ENCODE measurements at places on chromosomes 3 and 15. TPM values are rescaled to one million over a fixed set of nuclear protein-coding genes. Genes with fewer than 3 reads are reported as not detected.

DNA sequence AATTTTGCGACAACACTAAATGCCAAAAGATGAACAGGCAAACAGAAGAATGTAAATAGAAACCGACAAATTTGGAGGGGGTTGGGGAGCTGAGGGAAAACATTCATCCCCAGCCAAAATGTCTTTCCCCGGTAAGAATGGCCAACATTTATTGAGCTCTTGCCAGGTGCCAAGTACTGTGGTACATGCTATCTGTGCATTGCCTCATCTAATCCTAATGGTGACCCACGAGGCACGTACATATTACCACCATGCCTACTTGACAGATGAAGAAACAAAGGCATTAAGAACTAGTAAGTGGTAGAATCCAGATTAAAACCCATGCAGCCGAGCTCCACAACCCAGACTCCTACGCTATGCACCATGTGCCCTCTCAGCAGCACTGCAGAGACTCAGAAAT lies 205.7 kb downstream of the STT3B start:
- DNase-seq, result no peak

The KCNMB2 gene
- total RNA-seq, result 3.6 TPM

- no peak for DNase-seq
These were observed 74.8 kb upstream of the GATA2 start for GRCh38 chr3:128567705-128568356.

DNA sequence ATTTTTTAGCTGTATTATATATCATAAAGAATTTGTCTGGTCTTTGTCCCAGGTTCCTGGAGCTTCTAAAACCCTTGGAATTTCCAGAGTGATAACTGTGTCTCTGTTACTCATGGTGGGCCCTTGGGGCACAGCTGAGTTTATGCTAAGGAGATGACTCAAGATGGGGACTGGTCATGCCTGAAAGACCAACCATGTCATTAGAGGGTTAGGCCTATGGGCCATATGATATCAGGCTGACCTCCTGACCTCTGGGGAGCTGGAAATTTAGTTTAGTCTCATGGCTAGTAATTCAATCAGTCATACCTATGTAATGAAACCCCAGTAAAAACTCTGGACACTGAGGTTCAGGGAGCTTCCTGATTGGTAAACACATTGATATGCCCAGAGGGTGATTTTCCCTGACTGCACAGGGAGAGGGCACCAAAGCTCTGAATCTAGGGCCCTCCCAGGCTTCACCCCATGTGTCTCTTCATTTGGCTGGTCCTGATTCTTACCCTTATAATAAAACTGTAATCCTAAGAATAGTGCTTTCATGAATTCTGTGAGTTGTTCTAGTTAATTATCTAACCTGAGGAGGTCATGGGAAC lies 69.6 kb downstream of the EEFSEC start:
- DNase-seq, result no peak

DNA sequence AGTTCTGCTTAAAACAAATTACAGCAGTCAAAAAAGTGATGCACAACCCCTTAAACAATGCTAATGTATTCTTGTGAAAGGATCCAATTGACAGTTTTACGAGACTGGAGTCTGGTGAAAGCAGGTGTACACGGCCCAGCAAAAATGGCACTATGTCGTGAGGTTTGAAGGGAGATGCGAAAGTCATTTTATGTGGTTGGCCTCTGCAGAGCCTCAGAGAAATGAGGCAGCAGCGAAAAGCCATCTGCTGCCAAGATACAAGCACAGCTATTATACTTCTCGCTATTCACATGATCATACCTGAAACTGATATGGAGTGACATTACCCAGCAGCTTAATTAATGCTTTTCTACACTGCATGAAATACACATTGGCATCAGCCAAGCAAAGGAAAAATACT lies 36.4 kb downstream of the MECOM start:
- DNase-seq, result no peak

DNA sequence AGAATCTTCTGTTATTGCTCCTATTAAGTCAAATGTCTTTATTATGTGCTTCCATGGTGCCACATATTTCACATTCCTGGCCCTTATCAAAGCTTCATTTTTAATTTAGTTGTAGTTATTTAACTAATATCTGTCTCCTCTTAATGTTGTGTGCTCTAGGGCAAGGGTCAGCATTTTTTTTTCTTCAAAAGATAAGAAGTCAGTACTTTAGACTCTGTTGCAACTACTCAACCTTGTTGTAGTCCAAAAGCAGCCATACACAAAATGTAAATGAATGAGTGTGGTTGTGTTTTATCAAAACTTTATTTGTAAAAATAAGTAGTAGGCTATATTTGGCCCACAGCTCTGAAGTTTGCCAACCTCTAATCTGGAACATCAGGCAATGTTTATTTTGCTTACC lies 394.7 kb upstream of the CBLB start:
- no peak for DNase-seq

DNA sequence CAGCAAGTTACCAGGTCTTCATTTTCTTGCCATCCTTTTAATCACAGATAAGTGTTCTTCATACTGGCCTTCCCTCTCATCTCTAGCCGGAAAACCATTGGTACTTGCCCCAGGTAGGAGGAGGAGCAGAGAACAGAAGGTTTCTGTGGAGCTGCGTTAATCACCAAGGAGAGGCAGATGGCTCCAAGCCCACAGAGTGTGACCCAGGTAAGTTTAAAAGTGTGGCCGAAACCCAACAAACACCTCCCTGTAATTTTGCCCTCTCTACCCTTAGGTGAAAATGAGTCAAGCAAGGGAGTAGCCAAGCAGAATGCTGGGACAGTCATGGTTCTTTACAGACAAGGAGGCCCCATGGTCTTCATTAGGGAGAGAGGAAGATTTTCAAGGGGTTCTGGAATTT lies 37.3 kb downstream of the NFKBIZ start:
- DNase-seq, result no peak

The TRPC1 gene
- 5.6 TPM for total RNA-seq

DNA sequence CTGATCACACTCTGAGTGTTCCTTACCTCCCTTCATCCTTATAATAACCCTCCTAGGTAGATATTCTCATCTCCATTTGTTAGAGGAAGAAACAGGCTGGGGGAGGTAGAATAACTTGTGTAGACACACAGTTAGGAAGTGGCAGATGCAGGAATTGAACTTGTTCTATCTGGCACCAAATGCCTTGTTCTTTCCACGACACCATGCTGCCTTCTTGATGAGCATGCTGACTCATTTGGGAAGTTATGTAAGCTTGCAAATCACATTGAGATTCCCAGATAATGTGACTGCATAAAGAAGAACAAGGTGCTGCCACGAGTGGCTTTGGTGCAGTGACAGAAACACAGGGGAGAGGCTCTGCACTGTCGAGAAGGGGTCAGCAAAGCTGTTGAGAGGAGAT lies 27.5 kb upstream of the NDUFB4 start:
- DNase-seq, result no peak

The TYRO3 gene
- total RNA-seq, result 5.2 TPM

GRCh38 chr3:27253831-27254230 lies 115.4 kb downstream of the NEK10 start:
- no peak for DNase-seq

DNA sequence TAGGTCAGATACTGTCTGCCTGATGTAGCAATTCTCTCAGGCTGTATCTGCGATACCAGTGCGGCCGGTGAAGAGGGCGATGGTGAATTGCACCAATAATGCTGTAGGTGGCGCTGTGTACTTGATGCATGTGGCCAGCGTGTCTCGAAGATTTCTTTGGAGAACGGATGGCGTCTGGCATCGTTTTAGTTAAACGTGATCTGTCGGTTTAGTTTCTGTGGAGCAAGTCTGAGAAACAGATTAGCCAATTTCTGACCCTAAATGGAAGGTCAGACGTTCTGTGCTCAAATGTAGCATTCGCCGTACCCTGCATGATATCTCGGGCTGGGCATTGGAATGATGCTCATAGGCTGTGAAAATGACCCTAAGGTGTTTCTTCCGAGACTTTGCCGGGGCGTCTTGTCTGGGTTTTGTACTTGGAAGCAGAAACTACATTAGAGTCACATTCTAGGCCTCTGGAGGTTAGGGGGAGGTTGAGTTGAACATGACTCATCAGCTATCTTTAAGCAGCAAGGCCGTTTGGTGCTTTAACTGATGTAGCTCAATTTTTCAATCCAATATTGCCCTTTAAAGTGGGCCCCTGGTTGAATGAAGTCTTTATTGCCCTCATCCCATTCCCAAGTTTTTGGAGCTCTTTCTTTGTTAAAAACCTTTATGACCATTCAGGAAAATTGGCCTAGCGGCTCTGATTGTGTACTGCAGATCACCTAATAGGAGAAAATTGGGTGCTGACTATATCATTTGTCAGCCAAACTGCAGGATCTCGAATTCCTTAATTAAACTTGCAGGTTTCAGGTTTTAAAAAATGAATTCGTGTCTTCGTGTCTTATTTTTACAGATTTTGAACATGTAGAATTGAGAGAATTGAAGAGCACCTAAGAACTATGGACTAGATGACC lies 80.0 kb downstream of the SQOR start:
- DNase-seq, result no peak

DNA sequence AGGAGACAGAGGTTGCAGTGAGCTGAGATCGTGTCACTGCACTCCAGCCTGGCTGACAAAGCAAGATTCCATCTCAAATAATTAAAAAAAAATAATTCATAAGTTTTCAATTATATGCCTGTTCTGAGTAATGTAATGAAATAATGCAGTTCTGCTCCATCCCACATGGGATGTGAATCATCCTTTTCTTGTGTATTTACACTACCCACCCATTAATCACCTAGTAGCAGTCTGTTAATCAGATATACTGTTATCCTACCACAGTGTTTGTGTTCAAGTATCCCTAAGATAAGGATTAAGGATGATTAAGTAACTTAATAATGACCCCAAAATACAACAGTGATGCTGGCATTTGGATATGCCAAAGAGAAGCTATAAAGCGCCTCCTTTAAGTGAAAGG lies 38.8 kb downstream of the PIGB start:
- no peak for DNase-seq

DNA sequence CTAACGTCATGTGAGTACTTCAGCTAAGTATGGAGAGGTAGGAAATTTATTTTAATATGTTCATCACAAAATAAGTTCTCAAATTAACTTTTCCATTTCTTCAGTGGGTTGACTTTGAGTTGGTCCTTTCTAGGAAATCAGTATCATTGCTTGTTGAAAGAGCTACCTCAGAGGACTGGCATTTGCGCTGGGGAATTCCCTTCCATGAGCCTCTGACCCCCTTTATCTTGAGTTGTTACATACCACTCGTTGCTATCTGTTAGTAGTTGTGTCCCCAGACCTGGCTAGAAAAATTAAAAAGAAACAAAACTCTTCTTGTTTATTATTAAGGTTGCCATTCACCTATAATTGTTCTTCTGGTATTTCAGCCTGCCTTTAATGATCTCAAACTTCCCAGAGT lies 96.8 kb upstream of the ROBO2 start:
- no peak for DNase-seq

- DNase-seq, result no peak
These were observed 4.7 kb downstream of the SLC51A start for GRCh38 chr3:196220991-196221390.

DNA sequence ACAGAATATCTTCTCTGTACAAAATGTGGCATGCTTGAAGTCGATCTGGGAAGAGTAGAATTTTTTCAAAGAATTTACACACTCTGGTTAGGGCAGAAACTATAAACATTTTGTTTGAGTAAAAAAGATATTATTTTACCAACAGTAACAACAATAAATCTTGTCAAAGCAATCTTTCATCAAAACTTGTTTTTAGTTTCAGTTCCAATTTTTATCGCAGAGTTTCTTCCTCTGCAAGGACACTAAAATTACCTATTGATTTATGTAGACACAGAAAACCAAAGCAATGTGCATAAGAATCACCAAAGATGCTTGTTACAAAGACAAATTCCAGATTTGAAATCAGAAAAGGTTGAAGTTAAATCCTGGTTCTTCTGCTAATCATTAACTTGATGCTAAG lies 61.9 kb downstream of the CGGBP1 start:
- no peak for DNase-seq

GRCh38 chr3:27467545-27467944 lies 16.6 kb downstream of the SLC4A7 start:
- DNase-seq, result no peak

DNA sequence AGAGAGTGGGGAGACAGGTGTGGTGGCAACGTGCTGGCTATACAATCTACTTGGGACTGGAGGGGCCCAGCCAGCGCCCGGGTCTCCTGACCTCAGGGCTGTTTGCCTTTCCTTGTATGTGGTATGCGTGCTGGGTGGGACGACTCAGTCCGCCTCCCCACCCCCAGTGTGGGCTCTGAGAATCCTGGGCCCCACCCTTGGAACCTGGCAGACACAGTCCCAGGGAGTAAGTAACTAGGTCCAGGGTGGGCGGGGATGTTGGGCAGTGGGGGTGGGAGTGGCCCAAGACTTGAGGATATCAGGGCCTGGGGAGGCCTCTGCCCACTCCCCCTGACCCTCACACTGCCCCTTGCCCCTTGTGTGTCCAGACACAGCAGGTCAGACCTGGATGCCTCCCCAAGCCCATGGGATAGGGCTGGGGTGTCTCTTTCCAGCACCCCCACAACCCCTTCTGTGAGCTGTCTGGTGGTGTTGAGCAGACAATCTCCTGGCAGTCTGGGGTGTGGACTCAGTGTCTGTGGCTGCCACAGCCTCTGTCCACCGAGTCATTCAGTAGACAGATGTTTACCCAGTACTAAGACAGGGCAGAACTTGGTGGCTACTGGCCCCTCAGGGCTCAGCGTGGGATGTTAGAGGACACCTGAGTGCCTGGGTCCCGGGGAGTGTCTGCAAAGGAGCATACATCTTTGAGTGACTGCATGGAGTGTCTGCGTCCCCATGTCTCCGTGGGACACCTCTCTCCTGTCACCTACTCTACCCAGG lies 1.3 kb downstream of the CHST13 start:
- DNase-seq, result no peak

GRCh38 chr15:91857772-91858171 lies 4.3 kb downstream of the SLCO3A1 start:
- DNase-seq, result no peak

DNA sequence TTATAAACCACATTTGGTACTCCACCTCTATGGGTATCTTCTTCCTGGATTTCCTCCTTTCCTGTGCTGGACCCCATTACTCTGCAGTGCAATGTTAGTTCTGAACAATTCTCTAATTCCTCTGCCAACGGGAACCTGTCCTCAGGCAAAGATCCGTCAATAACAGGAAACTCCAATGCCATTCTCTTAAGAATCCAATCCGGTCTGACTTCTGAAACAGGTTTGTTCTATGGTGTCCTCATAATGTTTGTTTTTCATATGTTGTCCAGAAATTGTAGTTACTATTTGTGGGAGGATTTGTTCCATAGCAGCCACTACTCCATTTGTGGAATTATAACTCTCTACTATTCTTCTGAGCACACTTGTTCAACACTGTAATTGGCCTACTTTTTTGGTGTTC lies 112.7 kb downstream of the TBL1XR1 start:
- DNase-seq, result no peak

The ZNF80 gene
- not detected for total RNA-seq

DNA sequence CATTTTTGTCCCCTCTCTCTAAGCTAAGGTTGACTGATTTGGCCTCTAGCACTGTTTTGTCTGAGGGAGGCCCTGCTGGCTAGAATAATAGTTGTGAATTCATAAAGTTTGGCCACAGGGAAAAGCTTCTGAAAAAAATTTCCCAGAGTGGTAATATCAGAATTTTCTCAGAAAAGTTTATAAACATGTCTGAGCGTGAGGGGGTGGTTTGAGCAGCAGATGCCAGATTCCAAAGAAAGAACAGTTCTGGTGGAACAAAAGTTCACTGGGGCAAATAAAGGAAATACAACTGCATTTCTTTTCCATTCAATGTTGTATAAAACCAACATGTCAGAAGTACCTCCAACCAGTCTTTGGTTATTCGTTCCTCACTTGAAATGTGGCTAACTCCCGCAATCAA lies 61.2 kb downstream of the CLDN1 start:
- DNase-seq, result no peak

The FILIP1L gene
- total RNA-seq, result 14.9 TPM
